ENCODE measurements at places on chromosomes 13 and 19.

- no peak for DNase-seq
Observed at GRCh38 chr13:94974015-94974951, 261.9 kb upstream of the SOX21 start.

GRCh38 chr19:49335784-49336481 is 727 bp downstream of the CD37 start:
- no peak for DNase-seq

DNA sequence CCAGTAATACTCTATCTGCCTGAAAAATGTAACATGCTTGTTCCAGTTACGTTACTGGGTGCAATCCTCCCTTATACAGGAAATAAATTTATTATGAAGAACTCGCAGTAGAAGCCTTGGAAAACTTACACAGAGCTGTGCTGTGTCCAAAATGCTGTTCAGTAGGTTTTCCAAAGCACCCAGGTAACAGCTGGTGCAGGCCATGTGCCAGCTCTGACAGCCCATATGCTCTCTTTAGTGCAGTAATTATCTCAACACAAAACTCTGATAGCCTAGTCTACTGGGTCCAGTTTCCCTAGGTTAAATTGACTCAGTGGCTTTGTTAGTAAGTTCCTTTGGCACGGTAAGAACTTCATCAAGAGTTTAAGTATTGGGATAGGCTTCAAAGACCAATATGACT is 120.7 kb upstream of the OBI1 start:
- no peak for DNase-seq

GRCh38 chr13:113211774-113212173 is 2.4 kb downstream of the CUL4A start:
- DNase-seq = peak; percentile 23

Measured in DMS53 (cell line).